ENCODE measurements at places on chromosomes 7 and 10.

- no peak for DNase-seq
These were observed 37.4 kb downstream of the AUTS2 start for GRCh38 chr7:69635555-69636185.

DNA sequence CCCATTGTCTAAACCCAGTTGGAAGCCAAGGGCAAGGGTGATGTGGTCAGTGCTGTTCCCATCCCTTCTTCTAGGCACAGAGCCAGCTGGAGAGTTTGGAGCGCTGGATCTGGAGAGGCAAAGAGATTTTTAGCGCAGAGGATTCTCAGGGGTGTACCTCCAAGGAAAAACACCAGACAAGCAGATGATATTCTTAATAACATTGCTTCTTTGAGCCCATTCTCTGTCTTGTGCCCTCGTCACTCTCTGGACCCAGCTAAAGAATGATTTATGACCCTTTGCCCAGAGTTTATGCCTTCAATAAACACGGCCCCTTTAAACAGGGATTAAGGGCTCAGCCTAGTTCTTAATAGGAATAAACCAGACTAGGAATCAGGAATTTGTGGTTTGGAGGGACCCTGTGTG lies 4.7 kb upstream of the HIP1 start:
- DNase-seq, result no peak

GRCh38 chr7:41731493-41732435 lies 28.9 kb upstream of the INHBA start:
- no peak for DNase-seq

- DNase-seq, result no peak
These were observed 2.0 kb downstream of the JCAD start for GRCh38 chr10:30057421-30057841.

DNA sequence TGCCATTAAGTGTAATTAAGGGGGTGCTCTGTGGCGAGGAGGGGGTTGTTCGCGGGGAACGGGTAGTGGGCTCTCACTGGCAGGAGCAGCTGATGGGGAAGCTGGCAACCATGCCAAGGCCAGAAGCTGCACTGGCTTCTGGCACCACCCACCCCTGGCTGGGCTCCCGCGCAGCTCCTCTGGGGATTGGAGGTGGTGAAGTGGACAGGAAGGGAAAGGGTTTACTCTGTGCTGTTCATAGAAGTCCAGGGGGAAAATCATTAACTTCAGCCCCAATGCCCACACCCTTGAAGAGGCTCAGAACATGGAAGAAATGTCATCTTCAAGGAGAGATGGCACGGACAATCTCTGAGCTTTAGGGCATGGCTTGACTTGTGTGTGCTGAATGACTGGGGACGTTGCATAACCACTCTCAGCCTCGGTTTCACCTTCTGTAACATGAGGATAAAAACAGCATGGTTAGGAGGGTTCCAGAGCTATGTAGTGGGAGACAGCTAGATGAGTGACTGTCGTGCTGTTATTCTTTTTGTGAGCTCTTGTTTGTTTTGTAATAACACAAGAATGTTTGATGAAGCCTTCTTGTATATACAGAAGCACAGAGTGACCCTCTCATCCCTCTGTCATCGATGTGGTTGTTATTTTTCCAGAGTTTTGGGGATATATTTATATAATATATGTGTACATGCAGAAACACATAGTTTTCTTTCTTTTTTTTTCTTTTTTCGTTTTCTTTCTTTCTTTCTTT lies 29.9 kb downstream of the KAZALD1 start:
- DNase-seq, result no peak

DNA sequence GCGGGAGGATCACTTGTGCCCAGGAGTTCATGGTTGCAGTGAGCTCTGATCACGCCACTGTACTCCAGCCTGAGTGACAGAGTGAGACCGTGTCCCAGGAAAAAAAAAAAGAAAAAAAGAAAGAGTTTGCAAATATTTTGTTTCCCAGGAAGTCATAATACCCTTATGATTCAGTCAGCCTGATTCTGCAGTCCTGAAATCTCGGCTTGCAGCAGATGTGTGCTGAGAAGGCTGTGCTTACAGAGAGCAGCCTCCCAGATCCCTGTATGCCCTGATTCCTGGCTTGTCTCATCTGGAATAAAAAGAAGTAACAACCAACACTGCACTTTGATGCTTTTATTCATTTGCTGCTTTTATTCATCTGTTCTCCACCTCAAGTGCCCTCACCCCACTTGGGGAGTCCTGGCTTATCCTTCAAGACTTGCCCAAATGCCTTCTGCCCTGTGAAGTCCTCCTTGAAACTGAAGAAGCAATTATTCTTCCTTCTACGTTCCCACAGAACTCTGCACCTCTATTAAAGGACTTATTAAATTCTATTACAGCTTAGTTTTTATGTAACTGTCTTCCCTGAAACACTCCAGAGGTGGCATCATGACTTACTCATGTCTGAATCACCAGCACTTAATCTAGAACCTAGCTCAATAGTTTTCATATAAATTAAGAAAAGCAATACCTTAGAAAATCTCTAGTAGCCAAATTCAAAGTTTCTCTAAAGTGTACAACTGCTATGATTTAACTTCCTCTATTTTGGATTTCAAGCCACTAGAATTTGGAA lies 27.7 kb upstream of the BPGM start:
- no peak for DNase-seq

DNA sequence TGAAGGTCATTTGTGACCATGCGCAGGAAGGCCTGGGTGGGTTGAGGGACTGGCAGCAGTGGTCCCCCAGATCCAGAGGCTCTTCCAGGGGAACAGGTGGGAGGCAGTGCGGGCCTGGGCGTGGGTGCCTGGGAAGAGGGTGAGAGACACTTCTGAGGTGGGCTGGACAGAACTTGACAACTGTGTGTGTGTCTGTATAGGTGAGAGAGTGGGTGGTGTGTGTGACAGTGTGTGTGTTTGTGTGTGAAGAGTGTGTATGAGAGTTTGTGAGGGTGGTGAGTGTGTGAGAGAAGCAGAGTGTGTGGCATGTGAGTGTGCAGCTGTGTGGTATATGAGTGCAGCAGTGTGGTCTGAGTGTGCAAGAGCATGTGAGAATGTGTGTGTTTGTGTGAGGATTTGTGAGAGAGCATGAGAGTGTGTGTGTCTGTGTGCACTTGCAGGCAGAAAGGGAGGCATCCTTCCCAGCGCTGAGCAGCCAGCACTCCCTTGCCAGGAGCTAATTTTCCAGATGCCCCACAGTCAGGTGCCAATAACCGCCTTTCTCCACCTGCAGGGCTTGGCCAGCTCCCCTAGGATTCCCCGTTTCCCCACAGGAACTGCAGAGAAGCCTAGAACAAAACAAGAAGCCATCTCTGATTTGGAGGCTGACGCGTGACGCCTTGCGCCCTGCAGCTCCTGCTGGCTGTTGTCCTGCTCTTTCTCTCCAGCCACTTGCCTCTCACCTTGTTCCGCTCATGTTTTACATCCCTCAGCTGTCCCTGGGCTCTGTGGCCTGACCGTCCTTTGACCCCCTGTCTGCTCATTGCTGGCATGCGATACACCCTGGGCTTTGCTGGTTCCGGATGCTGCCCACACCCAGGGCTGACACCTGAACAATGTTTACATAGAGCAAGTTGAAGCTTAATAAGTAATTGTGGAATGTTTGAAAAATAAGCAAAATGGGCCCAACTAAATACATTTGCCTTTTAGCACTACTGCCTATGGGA lies 88.0 kb downstream of the TMEM178B start:
- no peak for DNase-seq

DNA sequence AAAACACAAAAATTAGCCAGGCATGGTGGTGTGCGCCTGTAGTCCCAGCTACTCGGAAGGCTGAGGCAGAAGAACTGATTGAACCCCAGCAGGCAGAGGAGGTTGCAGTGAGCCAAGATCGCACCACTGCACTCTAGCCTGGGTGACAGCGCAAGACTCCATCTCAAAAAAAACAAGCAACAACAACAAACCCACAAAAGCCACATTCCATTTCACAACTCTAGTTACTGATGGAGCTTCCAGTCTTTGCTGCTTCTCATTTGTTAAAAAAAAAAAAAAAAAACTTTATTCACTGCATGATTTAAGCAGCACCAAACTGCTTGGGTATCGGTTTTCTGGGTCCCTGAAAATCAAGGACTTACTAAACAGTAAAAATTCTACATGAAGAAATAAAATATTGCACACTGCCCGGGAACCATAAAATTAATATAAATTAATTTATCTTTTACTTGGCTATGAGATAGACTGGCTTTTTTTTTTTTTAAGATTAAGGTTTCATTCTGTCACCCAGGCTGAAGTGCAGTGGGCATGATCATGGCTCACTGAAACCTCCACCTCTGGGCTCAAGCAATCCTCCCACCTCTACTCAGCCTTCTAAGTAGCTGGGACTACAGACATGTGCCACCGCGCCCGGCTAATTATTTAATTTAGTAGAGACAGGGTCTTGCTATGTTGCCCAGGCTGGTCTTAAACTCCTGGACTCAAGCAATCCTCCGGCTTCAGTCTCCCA lies 42.0 kb downstream of the SRPK2 start:
- DNase-seq, result no peak
